Activated CD4-positive, alpha-beta T cell treated with anti-CD3 and anti-CD28 coated beads, Interleukin-2, amount 50 U/mL, for 24 hours (primary cell): ENCODE measurements at places on chromosomes 5 and 9.

GRCh38 chr9:114701988-114702387 is 20.0 kb upstream of the TEX48 start:
- no peak for DNase-seq

DNA sequence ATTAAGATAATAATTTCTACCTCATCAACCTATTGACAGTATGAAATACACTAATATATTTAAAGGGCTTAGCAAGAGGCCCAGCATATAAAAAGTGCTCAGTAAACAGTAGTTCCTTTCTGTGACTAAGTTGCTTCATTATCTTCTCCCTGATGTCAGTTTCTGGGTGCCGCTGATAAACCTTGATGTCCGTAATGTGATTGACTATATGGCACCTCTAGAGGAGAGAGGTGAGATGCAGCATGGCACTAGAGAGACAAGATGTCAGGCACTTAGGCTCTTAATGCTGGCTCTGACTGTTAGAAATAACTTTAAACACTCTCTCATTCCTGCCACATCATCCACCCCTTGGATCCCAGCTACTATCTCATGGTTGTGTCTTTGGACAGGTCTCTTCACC is 455.9 kb upstream of the KLF4 start:
- no peak for DNase-seq

DNA sequence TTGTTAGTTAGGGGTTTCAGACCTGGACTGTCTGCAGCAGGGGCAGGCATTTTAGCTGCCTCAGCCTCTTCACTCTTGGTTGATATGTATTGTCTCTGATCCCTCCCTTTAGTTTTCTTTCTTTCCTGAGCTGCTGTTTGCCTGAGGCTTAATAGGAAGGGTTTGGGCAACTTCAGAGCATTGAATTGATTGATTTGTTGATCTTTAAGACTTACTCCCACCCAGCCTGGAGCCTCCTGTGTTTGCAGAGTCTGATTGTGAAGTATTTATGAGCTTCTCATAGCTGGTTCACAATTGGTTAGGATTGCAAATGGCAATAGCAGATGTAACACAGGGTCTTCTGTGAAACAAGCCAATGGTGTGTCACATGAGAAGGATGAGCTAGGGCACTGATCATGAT is 671.8 kb upstream of the SEMA6A start:
- no peak for DNase-seq

DNA sequence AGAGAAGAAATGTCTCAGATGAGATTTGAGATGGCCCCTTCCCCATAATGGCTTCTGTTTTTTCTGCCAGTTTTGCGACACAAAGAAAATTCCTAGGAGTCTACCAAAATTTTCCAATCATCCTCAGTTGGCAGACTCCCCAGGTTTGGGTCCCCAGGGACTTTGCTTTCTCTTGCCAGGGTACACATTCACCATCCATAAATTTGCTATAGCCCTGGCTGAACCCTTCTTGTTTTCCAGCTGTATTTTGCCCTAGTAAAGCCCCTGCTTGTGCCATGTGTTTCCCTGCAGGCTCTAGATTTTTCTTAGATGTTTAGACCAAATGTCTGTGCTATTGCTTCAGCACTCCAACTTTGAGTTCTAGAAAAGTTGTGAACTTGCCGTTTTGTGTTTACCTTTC is 283.2 kb downstream of the ANXA1 start:
- DNase-seq = no peak

- DNase-seq = no peak
These were observed 74.2 kb upstream of the OTULINL start for GRCh38 chr5:14507156-14507941.

DNA sequence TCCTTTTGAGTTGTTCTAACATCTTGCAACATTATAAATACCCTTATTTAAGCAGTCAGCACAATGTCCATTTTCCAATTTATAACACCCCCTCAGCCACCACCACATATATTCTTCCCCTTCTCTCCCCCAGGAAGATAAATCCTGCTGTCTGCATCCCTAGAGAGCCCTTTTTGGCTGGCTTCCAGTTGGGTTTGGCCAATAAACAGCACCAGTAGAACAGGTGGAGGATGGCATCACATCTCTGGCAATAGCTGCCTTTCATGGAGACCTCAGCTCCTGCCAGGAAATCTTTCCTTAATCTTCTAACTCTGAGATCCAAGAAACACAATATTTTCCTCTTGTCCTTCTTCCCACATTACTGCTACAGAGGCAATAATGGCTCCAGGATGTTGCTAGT is 53.7 kb downstream of the TRIM36 start:
- no peak for DNase-seq

- DNase-seq = no peak
These were observed 3.5 kb downstream of the SURF1 start for GRCh38 chr9:133352635-133353340.

DNA sequence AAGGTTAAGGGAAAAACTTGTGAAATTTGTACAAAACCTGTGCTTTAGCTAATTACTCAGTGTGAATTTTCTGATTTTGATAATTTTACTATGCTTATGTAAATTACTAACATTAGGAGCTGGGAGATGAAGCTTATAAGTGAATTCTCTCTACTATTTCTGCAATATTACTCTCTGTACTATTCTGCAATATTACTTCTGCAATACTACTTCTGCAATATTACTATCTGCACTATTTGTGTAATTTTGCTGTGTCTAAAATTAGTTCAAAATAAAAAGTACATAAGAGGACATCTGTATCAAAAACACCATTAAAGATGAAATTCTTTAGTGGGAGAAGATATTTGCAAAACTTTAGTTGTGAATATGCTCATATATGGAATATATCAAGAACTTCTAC is 62.9 kb downstream of the C9 start:
- DNase-seq = no peak

GRCh38 chr9:37464426-37465248 is 613 bp downstream of the ZBTB5 start:
- no peak for DNase-seq

DNA sequence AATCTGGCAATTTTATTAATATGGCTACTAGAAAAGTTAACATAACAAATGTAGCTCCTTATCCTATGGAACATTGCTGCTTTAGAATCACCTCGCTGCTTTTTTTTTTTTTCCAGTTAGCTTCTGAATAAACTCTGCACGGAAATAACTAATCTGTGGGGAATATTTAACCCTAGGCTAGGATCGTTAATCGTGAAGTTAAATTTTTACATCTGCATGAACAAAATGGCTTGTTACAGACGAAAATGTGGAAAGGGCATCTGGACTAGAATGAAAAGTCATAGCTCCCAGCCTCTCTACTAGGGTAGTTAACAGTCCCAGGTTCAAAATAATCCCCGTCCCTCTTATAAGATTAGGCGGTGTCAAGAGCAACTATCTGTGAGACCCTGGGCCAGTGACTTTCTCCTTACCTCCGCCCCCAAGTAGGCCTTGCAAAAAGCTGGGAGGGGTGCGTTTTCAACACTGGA is 470 bp upstream of the SLC22A5 start:
- no peak for DNase-seq

GRCh38 chr9:132993511-132993939 is 15.0 kb downstream of the GFI1B start:
- no peak for DNase-seq

GRCh38 chr5:175470781-175471180 is 7.6 kb upstream of the SFXN1 start:
- DNase-seq = no peak

DNA sequence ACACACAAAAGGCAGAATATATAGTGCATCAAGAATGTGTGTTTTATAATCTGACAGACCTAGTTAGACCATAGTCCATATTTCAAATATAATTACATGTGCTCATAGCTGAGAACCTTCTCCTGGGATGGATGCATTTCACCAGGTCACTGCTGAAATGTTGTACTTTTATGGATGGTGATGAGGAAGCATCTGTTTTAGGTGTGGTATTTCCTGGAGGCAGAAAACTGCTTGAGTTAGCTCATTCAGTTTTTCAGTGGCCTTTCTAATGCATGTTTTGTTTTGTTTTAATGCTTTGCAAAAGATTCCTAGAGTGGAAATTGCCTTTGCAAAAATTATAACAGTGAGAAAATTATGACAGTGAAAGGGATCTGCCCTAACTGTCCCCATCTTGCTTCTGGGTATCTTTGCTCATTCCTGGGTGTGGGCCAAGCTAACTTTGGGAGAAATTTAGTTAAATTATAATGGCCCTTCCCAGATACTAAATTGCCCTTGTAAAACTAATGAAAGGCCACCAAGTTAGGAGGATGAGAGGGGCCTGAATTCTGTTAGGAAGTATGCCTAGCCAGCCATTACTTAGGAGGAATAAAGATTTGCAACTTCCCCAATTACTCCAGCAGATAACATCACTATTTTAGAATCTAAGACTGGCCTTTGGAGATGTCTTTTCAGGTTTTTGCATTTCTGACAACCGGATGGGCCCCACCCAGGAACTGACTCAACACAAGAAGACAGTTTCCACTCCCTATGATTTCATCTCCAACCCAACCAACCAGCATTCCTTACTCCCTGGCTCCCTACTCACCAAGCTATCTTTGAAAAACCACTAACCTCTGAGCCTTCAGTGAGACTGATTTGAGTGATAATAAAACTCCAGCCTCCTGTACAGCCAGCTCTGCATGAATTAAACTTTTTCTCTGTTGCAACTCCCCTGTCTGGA is 7.0 kb upstream of the IL12B start:
- peak; percentile 20 for DNase-seq

DNA sequence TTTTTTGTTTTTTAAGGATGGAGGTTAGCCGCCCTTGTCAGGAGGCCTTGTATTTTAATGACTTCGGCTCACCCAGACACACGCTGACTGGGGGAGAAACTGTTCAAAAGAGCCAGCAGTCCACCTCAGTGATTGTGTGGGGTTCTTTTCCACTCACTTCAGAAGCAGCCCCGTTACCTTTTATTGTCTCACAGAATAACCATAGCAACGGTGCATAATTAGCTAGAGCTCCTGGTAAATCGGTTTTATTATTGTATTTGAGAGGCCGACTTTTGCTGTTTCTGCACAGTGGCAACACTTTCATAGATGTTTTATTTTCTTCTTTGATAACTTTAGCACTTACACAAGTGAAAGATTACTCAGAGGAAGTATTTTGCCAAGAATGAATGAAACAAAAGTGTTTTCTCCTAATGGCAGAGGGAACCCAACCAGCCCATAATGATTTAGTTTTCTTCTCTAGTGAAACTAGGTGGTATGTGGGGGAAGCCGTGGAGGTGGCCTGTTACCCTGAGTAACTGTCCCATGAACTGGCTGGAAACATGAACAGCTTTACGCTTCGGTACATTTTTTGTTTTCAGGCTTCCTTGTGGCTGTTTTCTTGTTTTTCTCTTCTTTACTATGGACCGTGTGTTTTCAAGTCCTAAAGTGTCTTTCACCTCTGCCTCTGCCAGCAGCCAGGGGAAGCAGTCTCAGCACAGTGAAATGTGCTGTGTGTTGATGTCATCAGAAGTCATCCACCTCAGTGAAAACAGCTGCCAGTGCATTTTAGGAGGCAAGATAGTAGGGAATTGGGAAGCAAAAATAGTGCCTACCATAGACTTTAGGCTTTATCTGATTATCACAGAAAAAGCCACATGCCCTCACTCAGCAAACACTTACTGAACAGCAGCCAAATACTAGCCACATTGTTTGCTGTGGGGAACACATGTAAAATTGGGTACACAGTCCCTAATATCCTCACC is 414.7 kb downstream of the KDM4C start:
- no peak for DNase-seq

- no peak for DNase-seq
These were observed 132.7 kb downstream of the PDE4D start for GRCh38 chr5:59760785-59761348.

- no peak for DNase-seq
These were observed 816.8 kb upstream of the DMAC1 start for GRCh38 chr9:8616414-8616813.

GRCh38 chr5:109533751-109534272 is 124.0 kb upstream of the PJA2 start:
- no peak for DNase-seq

DNA sequence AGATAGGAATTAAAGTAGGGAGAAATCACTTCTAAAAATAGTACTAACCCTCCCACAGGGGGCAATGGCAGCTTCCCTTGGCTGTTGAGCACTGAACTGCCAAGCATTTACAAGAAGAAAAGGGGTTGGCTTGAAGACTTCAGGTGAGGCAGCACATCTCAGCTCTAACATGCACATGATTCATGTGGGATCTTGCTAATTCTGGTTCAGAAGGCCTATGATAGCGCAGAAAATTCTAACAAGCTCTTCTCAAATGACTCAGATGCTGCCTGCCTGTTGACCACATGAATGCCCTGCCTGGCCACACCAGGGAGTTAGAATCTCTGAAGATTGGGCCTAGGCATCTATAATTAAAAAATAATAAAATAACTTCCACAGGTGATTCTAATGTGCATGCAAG is 22.6 kb downstream of the CD180 start:
- DNase-seq = no peak

DNA sequence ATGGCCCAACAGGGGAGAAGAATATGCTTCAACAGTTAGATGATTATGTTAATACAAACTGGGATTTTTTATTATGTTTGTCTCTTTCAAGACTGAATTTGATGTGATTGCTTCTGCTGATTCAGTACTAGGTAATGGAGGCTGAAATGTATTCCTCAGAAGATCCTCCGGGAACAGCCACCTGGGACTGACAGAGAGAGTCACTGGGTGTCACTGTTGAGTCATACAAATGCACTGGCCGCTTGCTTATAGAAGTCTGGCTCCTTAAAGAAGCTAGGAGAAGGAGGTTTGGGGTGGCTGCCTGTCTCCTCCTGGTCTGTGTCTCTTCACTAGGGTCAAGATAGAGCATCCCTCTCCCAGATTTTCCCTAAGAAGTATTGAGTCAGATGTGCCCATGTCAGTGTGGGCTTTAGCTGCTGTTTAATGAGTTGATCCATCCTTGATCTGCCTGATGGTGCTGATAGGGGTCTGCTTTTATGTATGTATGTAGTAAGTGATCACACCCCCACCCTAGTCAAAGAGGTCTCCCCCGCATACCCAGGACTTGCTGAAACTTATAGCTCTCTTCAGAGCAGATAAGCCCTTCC is 773.4 kb downstream of the BRINP1 start:
- DNase-seq = no peak

DNA sequence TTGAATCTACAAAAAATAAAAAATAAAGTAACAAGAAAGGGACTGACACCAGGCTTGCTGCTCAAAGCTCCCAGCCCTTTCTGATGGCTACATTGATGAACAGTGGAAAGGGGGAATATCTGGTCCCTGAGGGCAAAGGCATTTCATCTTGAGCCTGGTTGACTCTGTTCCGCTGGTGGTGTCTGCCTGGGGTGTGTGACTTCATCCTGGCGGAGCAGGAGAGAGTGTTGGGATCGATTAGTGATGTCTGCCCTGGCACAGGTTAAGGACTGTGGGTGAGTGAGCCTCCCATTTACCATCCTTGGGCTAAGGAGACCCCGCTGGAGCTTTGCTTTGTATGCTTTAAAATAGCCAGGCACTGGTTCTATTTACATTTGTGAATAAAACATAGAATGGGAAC is 56.9 kb upstream of the ASS1 start:
- DNase-seq = no peak

DNA sequence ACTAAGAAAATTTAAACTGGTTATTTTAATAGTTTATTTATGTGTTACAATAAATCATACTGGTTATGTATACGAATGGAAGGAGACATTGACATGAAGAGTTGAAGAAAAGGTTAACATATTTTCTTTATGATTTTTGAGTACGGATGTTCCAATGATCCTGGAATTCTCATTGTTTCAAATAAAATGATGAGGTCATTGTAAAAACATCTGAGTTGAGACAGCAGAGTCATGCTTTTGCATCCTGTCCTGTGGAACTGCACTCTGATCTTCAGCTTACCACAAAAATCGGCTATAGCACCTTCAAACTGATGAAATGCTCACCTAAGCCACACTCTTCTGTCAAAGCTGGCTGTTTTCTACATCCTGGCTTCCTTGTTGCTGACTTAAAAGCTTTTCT is 67.8 kb downstream of the PTCD2 start:
- no peak for DNase-seq
